ENCODE measurements at places on chromosomes 13 and 19. TPM values are rescaled to one million over a fixed set of nuclear protein-coding genes. Genes with fewer than 3 reads are reported as not detected.

DNA sequence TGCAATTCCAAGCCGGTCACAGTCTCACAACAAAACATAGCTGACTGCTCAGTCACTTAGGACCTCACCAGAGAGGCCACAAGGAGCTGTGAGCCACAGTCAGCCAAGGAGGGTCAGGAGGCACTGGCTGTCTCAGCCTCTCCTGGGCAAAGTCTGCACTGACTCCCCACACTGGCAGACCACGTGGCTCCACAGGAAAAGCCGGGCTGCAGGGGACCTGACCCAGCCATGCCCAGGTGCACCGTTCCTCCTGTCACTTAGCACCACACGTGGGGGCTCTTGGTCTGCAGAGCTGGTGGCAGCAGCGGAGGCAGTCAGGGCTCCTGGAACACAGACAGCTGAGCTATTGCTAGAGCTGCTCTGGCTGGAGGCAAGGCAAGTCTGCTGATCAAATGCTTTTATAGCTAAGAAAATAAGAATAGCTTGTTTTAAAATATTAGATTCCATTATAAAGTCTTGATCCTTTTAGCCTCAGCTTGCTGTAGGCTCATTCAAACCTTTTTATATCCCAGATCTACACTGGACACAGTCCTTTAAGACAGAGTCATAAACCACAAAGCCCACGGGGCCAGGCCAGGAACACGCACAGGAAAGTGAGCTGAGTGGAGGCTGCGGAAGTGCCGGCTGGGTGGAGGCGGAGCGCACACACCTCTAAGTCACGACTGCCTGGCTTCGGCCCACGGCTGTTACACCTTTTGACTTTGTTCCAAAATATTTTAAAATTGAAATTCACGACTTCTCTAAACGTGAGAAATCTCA, 744.1 kb downstream of the UQCRFS1 start:
- no peak for DNase-seq

The PNMA8C gene
- 0.73 TPM for polyA plus RNA-seq

DNA sequence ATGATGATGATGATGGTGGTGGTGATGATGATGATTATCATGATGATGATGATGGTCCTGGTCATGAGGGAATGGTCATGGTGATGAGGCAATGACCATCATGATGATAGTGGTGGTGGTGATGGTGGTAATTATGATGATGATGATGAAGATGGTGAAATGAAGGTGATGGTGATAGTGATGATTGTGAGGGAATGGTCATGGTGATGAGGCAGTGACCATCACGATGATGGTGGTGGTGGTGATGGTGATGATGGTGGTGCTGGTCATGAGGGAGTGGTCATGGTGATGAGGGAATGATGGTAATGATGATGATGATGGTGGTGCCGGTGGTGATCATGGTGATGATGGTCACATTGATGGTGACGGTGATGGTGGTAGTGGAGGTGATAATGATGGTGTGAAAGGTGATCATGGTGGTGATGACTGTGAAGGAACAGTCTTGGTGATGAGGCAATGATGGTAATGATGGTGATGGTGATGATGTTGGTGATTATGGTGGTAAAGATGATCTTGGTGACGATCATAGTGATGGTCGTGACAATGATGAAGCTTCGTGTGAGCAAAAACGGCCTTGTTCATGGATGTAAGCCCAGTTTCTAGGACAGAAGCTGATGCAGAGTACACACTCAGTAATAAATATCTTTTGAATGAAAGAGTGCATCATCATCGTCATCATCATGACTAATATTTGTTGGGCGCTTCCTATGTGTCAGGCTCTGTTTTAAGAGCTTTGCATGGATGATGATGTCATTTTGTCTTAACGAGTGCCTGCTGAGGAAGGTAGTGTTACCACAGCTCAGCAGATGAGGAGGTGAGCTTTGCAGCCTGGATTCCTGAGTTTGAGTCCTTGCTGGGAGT, 17.3 kb downstream of the SBK2 start:
- DNase-seq: no peak

- DNase-seq: no peak
Measured at GRCh38 chr19:54882758-54883157, 8.7 kb downstream of the FCAR start.

GRCh38 chr19:44875666-44876451, 15.2 kb upstream of the TOMM40 start:
- DNase-seq: no peak

DNA sequence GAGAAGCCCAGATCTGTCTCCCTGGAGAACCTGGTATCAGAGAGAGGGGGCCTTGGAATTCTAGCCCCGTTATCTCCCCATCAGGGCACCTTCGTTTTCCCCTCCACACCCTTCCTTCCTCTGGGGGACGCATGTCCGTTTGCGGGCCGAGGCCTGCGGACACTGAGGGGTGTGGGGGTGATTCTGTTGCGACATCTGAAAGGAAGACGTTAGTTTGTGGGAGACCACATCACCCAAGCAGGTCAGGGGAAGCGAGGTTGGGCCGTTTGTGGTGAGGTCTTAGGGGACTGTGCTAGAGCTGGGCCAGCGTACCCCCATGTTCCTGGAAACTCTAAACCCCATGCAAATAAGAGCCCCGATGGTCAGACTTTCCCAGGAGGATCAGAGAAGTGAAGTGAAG, 3.7 kb upstream of the HSH2D start:
- DNase-seq: no peak

DNA sequence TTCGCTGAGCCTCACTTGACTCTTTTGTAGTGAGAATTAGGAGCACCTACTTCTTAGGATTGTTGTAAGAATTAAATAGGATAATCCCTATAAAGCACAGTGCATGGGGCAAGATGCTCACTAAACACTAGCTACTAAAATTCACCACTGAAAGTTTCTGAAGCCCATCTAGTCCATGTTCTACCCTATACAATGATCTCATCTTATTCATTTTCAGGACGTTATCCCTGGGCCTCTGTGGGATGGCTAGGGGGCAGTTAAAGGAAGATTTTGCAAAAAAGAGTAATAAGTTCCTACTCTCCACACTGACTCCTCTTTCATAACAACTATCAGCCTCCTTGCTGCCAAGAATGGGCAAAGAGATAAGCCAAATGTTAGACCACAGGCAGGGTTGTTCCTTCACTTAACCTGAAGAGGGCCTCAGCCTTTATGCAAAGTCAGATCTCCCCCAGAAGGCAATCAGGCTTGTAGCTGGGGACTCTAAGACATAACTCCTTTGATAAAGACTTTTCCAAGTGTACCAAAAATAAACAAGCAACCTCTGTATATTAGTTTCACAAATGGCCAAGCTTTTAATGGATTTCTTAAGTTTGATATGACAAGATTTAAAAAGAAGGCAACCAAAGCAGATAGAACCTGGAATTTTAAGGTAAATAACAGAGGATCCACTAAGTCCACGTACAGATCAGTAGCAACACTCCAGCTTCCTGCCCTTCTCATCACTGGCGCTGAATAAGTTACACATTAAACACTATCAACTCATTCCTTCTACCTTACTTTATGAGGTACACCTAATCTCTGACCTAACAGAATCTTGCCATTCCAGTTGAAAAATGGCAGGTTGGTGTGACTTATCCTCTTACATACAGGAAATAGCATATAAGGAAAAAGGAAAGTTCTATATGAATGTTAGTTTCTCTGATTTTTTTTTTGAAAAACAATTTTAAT, 44.4 kb downstream of the ELF1 start:
- DNase-seq: no peak

DNA sequence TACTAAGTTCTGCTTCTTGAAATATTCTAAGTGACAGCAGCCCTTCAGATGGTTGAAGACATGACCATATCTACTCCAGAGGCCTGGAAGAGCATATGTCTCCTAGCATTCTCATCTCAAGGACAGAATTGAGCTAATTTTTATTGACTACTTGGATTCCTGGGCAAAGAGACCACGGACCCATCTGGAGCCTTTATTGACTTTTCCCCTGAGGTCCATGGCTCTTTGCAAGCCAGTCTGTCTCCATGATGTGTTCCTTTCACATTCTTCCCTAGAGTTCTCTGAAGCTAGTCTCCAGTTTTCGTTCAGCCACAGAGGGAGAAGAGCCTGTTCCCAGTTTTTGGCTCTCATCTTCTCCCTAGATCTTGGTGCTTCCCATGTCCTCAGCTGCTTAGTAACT, 202.7 kb downstream of the PCCA start:
- no peak for DNase-seq

- DNase-seq: no peak
Measured at GRCh38 chr13:38340624-38341023, 9.0 kb upstream of the UFM1 start.

GRCh38 chr13:111278743-111279652, 41.4 kb upstream of the TEX29 start:
- no peak for DNase-seq

The FGF21 gene
- polyA plus RNA-seq: not detected

DNA sequence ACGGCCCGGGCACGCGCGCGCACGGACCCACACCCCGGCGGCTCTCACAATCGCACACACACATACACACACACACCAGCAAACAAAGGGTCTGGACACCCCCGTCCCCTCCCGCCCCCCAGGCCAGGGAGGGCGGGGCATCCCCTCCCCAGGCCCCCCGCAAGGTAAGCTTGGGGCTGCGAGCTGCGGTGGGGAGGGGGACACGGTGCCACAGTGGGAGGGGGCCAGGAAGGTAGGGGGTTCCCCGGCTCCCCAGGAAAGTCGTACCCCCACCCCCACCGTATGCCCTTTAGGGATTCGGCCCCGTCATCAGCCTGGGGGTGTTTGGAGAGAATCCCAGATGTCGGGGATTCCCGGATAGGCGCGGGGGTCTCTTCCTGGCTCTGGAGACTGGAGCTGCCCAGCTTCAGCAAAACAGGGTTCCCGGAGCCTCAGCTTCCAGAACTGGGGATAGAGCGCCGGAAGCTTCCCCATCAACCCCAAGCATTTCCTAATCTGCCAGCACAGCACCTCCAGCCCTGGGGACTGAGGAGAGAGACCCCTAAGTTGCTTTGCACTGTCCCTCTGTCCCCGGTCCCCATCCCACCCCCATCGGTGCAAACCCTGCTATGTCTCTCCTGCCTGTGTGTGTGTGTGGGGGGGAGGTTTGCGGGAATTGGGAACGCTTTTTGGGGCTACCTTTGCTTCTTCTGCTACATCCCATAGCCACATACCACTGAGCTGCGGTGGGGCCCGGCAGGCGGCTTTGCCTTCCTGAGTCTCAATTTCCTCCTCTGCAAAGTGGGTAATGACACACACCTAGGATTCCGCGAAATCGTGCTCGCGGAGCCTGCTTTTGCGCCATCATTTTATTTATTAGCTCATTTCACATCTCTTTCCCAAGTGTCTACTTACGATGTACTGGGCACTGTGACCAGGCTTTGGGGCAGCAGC, 1.8 kb upstream of the CDC37 start:
- DNase-seq: no peak

The DENND1C gene
- polyA plus RNA-seq: 0.63 TPM

DNA sequence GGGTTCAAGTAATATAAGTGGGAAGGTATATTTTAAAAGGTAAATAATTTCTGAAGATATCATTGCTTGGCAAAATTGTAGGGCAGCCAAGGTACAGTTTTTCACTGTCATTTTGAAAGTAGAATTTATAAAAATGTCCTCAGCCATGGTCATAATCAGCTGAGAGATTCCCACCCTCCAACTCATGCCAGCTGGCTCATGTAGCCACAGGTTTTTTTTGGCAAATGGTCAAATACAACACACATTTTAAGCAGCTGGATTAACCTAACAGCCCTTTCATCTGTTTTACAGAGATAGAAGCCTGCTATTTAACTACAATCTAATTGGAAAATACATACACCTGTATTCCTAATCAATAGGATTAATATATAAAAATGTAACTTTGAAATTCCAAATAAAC, 619.2 kb upstream of the SGCG start:
- no peak for DNase-seq

DNA sequence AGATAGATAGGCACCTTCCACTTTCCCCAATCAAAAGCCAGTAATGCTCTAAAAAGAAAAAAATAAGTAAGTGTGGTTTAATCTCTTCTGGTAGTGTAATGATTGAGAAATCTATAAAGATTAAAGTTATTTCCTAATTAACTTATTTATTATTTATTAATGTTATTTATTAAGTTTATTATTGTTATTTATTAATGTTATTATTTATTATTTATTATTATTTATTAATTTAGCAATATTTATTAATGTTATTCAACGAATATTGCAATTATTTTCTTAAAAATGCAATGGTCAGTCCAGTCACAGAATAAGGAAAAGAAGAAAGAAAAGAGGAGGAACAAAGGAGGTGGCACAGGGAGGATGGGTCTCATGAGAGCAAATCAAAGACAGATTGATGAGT, 100.7 kb downstream of the FREM2 start:
- DNase-seq: no peak

GRCh38 chr19:47545061-47545948, 27.6 kb downstream of the ZNF541 start:
- no peak for DNase-seq

The PROZ gene
- polyA plus RNA-seq: not detected

The CEBPA gene
- 4.4 TPM for polyA plus RNA-seq

The ADGRL1 gene
- 14.6 TPM for polyA plus RNA-seq

DNA sequence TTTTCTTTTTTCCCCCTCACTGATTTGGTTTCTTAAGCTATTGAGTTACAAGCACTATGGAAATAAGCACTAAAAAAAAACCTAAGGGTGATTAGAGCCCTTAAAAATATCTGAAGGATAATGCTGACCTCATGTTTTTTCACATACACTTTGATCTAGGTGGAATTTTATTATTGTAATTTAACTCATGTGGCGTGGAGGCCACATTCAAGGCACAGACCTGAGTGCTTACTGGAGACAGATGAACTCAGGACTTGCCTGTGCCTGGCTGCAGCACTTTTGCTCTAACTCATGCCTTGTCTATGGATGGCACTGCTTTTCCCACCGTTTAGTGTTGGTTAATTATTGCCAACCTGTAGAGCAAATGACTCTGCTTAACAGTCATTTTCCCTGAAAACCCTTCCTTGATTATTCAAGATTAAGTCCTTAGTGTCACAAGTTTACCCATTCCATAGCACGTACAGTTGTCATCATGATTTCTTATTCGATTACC, 541.4 kb downstream of the GPC6 start:
- DNase-seq: no peak

DNA sequence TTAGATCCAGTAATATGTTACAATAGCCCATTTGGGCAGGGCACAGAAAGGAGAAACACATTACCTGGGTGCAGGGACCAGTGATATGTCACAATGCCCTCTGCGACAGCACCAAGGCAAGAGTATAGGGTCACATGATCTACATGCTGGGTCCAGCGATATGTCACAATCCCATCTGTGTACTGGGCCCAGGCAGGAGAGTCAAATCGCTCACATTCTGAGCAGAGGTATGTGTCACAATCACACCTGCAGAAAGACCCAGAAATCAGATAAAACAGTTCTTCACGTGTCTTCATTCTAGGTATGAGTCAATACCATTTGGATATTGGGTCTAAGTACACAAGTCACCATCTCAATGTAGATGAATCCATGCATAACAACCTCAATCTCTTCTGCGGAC, 7.1 kb upstream of the ZNF43 start:
- no peak for DNase-seq

The ALOX5AP gene
- polyA plus RNA-seq: 4.3 TPM
